Prostate gland (tissue), 2 donors: ENCODE measurements at places on chromosomes 2 and 18. TPM values are rescaled to one million over a fixed set of nuclear protein-coding genes. Genes with fewer than 3 reads are reported as not detected.

Gene LDLRAD4
- 107 TPM for total RNA-seq

Gene PLEK
- total RNA-seq: 0.59 TPM

Gene WNT6
- 56.5 TPM for total RNA-seq

Gene MAP2
- 30.7 TPM for total RNA-seq

Gene DSG1
- total RNA-seq: 5.5 TPM

Gene WDR33
- total RNA-seq: 41.9 TPM

Gene SRD5A2
- 5.0 TPM for total RNA-seq
